T1000 (cell line): ENCODE measurements at places on chromosomes 5 and 9.

DNA sequence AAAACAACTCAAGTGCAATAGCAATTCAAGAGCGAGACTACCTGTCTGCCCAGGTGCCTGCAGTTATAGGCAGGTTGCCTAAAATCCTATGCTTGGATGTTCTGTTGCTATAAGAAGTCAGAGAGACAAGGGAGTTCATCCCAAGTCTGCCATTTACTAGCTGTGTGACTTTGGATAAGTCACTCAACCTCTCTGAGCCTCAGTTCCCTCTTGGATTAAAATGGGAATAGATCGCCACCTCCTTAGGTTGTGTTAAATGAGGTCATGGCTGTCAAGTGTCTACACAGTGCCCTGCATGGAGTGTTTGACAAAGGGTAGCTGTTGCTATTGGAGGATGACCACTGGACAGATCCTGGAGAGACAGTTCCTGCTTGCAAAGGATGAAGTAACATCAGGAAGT lies 1.3 kb upstream of the ZBTB34 start:
- DNase-seq = no peak

DNA sequence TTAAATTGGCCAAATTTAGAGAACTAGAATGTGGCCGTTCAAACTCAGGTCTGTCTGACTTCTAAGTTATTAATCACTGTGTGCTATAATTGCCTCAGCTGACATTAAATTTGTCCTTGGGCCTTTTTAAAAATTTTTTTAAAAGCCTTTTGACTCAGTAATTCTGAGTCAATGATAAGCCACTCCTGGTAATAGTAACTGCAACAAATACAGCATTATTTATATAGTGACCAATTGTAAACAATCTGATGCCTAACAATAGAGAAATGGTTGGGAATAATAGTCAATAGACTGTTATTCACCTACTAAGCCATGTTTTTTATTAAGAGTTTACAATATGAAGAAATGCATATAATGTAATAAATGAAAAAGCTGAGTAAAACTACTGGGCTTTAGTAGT lies 70.9 kb upstream of the FSD1L start:
- no peak for DNase-seq

- no peak for DNase-seq
Measured at GRCh38 chr9:114000063-114000454, 78.0 kb downstream of the AMBP start.

GRCh38 chr9:84261070-84261746 lies 79.3 kb downstream of the SLC28A3 start:
- DNase-seq = peak; percentile 44

GRCh38 chr5:149892594-149892993 lies 52.0 kb downstream of the PDE6A start:
- no peak for DNase-seq

DNA sequence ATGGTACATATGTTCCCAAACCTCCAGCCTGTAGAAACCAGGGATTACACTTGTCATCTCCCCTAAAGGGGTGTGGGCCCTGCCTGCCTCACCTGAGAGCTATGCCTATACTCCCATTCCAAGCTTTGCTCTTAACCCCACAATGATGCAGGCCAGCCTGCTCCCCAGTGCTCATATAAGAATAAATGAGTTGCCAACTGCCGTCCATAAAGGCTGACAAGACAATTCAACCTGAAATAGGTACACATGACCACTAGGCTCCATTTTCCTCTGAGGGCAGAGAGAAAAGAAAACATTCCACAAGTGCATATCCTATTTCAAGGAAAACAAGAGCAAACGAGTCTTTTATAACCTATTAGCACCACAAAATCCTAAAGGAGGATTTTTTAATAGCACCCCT lies 28.4 kb downstream of the SKP1 start:
- DNase-seq = no peak

- DNase-seq = no peak
Measured at GRCh38 chr5:121691478-121691877, 160.2 kb upstream of the FTMT start.

DNA sequence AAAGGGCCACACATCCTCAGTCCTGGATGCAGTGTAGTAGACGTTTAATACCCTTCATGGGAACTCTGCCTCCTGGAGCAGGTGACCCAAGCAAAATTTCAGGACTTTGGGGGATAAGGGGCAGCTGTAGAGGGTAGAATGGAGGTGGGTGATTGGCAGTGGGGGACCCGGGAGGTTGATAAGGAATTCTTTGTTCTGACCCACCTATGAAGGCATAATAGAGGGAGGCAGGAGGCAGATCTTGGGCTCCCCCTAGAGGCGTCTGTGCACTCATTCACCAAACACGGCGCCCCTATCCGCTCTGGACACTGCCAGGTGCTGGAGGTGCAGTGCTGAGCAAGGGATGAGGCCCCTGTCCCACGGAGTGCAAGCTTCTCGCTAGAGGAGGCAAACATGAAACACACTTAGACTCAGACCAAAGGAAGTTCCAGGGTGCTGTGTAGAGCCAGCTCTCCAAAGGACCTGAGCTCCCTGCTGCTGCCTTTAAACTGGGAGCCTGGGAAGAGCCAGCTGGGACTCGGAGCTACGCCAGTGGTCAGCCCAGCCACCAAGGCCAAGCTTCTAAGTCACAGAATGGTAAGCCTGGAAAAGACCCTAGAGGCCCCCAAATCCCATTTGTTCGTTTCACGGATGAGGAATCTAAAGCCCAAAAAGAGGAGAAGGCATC lies 7.7 kb downstream of the IL17B start:
- DNase-seq = peak; percentile 28

DNA sequence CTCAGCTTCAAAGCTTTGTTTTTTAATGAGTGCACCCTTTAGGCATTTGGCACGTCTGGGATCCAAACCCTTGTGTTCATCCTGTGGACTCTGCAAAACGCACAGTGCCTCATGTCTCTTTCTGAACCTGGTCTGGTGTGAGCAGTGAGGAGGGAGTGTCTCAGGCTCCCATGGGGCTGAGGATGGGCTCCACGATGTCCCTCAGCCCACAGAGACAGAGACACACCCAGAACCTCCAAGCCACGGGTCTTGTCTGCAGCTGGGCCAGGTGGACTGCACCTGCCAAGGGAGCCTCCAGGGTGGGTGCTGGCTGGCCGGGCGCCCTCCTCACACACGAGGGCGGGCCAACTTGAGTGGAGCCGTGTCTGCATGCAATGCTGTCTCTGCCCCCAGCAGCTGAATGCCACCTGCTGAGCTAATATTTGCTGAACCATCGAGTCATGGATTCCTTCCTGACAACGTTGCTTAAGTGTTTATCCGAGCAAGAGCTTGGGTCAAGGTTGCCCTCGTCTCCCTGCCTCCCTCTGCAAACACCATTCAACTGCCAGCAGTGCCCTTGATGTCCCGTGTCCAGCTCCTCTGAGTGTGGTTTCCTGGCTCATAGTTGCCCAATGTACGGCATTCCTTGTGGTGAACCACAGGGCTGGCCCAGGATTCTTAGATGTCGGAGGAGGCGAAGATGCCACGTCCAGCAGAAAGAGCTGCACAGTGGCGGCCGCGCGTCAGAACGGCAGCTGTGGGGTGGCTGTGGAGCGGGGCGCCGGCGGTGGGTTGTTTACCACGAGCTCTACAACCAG lies 31.4 kb upstream of the LPCAT1 start:
- peak; percentile 70 for DNase-seq
